Sigmoid colon (tissue), 7 donors: ENCODE measurements at places on chromosomes 6 and 20. TPM values are rescaled to one million over a fixed set of nuclear protein-coding genes. Genes with fewer than 3 reads are reported as not detected.

The SLC13A3 gene
- 0.49 TPM for total RNA-seq

The GSTA5 gene
- not detected for total RNA-seq

The HSPA12B gene
- 9.5 TPM for total RNA-seq

The JPH2 gene
- 116 TPM for total RNA-seq

The EMILIN3 gene
- 3.6 TPM for total RNA-seq

The PAK5 gene
- total RNA-seq, result 0.14 TPM

The KCNQ2 gene
- 0.95 TPM for total RNA-seq

The CCN6 gene
- total RNA-seq, result not detected

The IL20RA gene
- 0.71 TPM for total RNA-seq

The CRYBG1 gene
- 16.8 TPM for total RNA-seq

The POU5F1 gene
- total RNA-seq, result not detected
